ENCODE measurements at places on chromosomes 4 and X.

DNA sequence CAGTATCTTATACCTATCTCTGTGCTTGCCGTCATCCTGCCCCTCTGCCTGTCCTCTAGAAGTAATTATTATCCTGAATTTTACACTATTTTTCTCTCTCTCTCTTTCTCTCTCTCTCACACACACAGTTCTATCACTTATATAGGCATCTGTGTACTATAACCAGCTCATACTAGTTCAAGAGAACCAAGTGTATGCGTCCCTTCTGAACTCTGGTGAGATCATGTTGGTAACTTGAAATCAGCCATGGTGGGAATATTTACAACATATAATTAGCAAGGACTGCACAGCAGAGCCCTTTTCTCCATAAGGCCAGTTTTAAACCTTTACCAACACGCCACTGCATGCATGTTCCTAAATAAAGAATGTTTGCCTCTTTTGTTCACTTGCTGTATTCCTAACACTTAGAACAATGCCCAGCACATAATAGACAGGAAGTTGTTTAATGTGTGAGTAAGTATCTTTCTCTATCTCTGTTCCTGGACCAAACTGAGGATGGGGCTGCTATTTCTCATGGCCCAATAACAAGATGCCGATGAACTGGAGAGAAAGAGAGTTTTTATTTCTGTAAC, 51.1 kb upstream of the IL21 start:
- DNase-seq: no peak

DNA sequence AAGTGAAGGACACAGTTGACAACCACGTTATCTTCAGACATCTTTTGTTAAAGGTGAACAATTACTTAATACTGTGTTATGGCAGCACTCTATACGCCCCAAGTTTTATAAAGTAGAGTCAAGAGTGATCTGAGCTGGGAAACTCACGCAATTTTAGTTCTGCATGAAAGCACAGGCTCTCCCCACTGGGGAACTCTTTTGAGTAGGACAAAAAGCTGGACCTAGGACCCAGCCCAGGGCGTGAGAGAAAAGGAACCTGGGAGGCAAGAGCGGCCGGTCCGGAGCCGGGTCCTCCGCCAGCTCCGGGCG, 152.6 kb upstream of the SLC4A4 start:
- DNase-seq: no peak

GRCh38 chr4:189362364-189362763, 578.3 kb upstream of the FRG1 start:
- no peak for DNase-seq

DNA sequence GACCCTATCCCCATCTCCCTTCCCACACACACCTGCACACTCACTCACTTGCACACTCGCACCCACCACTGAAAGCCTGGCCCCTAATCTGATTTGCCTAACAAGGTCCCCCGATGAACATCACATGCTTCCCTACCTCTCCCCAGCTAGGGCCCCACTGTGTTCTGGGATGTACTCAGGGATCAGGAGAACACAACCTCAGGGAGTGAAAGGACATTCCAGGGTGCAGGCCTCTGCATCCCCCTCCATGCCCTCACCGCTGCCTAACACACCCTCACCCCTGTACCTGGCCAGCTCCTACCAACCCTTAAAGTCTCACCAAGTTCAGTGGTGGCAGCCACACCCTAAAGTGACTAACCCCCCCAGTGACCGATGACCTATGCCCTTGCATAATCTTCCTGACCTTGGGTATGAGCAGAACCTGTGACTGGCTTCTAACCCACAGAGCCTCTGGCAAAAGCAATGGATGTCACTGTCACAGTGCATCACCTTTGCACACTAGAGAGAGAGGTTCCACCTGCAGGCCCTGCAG, 2.4 kb upstream of the AFAP1 start:
- no peak for DNase-seq

- no peak for DNase-seq
Observed at GRCh38 chrX:10015355-10015722, 48.2 kb downstream of the CLDN34 start.

DNA sequence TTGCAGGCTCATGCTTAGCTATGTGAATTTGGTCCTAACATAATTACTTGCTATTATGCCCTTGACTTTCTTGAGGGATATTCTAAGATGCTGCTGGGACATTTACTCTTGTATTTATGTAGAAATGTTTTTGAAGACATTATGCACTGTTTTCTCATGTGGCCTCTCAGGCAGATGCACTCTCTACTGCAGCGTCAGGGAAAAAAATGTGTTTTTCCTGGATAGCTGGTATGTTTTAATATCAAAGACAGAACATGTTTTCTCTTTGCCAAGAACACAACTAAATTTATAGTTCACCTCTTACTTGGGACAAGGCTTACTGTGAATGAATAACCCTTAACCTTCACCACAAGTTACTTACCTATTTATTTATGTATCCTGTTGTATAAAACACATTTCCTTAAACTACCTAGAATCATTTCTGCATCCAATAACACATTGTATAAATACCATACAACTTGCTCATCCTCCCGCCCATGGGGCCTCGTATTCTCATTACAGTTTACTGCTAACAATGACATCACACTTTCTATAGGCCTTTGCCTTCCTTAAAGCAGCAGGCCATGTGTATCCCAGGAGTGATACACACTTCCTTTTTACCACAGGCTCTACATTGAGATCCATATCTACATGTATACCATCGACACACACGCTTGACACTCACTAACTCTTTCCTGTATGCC, 178.7 kb downstream of the SLIT2 start:
- no peak for DNase-seq

DNA sequence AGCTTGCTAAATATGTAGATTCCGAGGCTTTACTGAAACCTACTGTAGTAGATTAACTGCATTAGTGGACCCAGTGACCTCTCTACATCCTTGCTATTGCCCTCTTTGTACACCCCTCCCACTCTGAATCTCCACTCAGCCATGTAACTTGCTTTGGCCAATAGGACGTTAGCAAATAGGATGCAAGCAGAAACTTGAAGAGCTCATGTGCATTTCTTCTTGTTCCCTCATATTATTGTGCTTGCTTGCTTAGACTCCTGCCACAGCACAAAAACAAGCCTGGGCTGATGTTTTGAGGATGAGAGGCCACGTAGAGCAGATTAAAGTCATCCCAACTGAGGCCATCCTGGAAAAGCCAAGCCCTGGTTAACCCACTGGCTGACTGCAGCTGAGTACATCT, 147.9 kb downstream of the HS6ST2 start:
- DNase-seq: no peak

Data from activated CD4-positive, alpha-beta T cell treated with anti-CD3 and anti-CD28 coated beads, Interleukin-2, amount 50 U/mL, for 24 hours (primary cell).